Activated CD8-positive, alpha-beta memory T cell treated with anti-CD3 and anti-CD28 coated beads, Interleukin-2, amount 10 ng/mL, durations not matched to agents 7 days and 5 days (primary cell): ENCODE measurements at places on chromosomes 7 and 10.

DNA sequence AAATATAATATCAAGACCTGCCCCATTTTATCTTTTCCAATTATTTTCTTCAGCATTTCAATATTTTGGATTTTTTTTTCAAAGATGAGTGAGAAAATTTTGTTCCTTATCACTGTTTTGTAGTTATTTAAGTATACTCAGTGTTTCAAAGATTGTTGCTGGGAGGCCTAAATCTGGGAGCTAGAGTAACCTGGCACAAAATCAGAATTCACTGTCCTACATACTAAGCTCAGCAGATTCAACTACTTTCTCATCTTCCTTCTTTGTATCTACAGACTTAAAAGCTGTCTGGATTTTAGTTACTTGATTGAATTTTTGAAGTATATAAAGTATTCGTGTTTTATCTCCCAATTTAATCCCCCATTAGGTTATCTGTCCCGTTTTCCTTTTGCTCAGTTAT is 85.9 kb downstream of the TAX1BP1 start:
- no peak for DNase-seq

DNA sequence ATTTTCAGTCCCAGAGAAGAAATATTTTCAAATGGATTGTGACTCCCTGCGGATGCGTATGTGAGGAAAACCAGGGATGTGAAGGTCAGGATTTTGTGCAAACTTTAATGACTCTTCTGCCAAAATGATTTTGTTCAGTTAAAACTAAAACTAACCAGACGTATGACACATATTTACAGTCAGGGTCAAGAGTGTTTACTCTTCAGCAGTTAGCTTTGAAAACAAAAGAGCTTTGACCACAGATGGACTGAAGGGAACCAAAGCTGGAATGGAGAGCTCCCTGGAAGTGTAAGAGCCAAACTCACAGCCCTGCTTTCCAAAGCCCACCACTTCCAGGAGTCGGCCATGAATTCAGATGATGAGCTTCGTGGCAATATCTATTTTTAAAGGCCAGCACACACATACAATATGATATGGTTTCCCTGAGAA is 15.5 kb downstream of the SVIL start:
- DNase-seq: no peak

GRCh38 chr7:111527545-111527944 is 34.7 kb downstream of the IMMP2L start:
- no peak for DNase-seq

DNA sequence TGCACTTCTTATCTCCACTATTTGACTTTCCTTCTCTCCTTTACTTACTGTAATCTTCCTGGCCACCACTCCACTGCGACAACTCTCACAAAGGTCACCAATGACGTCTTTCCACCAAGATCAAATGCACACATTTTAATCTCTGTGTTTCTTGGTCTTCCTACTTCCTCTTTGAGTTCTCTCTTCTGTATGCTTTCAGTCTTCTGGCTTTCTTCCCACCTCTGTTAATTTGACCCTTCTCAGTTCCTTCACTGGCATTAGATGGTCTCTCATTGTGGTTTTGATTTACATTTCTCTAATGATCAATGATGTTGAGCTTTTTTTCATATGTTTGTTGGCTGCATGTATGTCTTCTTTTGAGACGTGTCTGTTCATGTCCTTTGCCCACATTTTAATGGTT is 31.9 kb downstream of the FAM107B start:
- no peak for DNase-seq

DNA sequence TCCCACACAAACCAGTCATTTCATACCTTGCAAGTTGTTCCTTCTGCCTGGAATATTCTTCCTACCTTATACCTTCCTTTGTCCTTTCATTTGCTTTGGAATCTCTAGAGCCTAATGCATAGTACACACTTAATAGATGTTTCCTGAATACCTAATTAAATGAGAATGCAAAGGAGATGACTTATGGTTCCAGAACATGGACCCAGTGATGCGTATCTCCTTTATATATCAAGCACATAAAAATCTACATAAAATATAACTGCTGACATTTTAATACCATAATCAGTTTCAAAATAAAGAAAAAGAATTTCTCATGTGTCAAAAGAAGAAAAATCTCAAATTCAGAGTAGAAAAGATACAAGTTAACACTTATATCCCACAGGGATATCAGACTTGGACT is 110.6 kb upstream of the ASAH2 start:
- DNase-seq: no peak

- DNase-seq: no peak
These were observed 36.9 kb upstream of the KDM7A start for GRCh38 chr7:140213684-140214074.
